NCI-H1417 treated with DMSO at 0.1 percent for 48 hours (cell line): ENCODE measurements at places on chromosomes 3 and 15.

- DNase-seq = no peak
These were observed 3.2 kb downstream of the GBE1 start for GRCh38 chr3:81758275-81758674.

- DNase-seq = no peak
These were observed 78.3 kb upstream of the TPM1 start for GRCh38 chr15:62964251-62964650.

DNA sequence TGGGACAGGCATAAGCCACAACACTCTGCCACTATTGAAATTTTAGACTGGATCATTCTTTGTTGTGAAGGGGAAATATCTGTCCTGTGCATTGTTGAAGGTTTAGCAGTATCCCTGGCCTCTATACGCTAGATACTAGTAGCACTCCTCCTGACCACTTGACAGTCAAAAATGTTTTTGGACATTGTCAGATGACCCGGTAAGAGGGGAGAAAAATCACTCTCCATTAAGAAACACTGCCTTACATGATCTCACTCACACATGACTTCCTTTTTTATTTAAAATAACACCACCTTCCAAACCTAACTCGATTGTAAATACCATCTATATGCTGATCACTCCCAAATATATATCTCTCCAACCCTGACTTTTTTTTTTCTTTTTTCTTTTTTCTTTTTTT, 15.3 kb upstream of the HLTF start:
- DNase-seq = no peak

GRCh38 chr3:20637729-20638128, 451.7 kb upstream of the SGO1 start:
- DNase-seq = no peak

DNA sequence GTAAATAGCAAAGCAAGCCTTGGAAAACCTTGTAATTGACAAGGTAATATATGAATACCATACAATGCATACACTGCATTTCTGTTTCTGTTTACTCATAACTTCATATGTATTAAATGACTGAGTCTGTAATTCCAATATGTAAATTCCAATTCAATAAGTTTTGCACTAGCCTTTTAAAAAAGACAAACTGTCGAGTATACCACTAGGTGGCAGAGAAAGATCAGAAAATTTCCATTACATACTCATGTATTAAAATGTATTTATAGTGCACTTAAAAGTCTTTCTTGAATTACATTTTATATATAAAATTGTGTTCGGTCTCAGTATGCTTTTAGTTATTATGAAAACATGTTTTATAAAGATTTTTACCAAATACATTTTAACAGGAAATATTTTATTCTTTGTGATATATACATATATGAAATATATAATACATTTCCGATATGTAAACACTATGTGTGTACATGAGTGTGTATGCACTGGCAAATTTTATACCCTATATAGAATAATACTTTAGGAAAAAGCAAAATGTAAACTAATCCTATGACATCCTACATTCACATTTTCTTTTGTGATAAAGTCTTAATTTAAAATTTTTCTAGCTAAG, 216.8 kb downstream of the VGLL3 start:
- no peak for DNase-seq

GRCh38 chr15:51181905-51182304, 87.2 kb upstream of the TNFAIP8L3 start:
- DNase-seq = no peak

DNA sequence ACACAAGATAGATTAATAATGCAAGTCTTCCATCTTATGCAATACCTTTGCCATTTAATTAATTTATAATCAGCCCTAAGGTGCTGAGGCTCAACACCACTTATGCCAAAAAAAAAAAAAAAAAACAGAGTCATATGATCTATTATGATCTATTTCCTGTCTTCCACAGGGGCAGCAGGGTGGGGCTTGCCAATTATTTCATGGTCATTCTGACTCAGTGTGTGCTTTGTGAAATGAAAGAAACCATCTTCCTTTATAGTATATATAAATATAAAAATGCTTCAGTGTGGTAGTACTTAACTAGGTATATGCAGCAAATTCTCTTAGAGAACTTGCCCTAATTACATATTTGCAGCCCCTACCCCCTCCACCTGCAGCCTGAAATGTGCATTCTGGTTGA, 7.2 kb upstream of the RARB start:
- DNase-seq = no peak

- no peak for DNase-seq
These were observed 590.0 kb upstream of the ADAMTS9 start for GRCh38 chr3:65277798-65278197.

DNA sequence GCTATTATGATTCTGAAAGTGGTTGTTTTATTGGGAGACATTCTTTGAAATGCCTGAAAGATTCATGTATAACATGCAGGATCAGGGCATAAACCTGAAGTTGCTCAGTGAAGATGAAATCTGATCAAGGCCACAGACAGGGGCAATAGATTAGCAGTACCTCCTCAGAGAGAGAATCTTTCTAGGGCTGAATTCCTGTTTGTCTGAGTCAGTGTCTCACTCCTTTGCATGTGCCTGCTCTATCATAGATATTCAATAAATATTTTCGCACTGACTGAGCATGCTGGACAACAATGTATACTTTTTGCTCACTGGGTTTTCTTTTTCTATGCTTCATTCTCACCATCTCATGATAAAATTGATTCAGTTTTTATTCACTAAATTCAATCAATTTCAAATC, 49.8 kb upstream of the PFN2 start:
- DNase-seq = no peak

DNA sequence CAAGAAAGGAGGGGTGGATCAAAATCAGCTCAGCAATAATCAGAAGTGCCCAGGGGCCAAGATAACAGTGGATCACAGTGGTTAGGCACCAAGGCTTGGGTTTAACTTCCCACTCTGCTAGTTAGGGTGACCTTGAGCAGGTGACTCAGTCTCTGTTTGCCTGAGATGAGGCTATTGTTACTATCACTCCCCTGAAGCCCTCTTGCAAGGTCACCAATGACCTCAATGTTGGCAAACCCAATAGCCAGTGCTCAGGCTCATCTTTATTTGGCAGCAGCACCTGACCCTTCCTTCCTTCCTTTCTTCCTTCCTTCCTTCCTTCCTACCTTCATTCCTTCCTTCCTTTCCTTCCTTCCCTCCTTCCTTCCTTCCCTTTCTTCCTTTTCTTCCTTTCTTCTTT, 102.4 kb upstream of the HACD2 start:
- DNase-seq = no peak

DNA sequence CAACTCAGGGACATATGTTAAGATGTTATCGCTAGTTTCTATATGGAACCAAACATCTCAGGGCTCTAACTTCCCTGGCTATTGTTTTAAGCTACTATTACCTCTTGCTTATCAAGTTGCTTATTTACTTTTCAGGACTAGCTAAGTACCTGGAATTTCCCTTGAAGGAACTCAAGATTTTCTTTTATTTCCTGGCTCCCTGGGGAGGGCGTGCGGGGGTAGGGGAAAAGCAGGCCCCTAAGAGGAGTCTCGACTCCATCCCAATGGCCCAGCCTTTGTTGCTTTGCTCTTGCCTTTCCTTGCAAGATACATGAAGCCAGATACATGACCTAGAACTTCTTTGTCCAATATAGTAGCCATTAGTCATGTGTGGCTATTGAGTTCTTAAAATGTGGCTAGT, 76.9 kb upstream of the STXBP5L start:
- no peak for DNase-seq

DNA sequence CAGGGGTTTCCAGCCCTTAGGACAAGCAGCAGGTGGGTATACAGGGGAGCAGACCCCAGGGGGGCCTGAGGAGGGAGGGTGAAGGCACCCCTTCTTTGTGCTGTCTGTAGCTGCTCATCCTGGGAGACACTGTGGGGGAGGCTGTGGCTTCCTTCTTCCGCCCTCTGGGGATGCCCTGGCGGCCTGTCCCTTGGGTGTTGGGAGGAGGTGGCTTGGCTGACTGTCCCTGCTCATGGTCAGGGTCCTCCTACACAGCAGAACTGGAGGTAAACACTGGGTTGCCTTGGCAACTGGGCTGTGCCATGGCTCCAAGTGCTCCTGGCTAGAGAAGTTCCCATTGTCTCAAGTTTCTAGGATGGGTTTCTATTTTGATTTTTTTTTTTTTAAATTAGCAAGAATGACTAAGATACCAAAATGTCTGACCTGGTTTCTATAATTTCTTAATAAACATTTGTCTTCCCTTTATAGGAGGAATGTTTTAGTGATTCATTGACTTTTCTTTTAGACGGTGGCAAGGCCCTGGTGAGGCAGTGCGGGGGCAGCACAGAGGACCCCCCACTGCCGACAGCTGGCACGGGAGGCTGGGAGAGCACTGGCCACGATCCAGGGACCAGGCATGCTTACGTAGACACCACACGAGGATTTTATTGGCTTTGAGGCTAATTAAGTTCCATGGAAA, 12.4 kb downstream of the KLF13 start:
- DNase-seq = no peak

DNA sequence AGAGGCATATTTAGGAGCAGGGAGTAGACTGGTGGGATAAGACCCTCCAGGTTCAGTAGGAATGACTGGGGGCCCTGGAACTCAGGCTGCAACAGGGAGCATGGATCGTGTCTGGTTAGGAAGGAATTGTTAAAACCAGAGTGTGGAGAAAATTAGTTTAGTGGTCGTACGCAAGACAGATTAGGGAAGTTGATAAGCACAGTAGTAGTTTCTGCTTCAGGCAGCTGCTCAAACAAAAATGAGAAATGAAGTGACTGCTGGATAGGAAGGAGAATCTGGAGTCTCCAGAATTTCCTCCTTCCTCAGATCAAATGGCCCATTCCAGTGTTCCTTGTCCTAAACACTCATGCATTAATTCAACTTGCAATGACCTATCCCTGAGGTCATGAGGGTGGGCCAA, 11.2 kb downstream of the MYD88 start:
- DNase-seq = no peak

DNA sequence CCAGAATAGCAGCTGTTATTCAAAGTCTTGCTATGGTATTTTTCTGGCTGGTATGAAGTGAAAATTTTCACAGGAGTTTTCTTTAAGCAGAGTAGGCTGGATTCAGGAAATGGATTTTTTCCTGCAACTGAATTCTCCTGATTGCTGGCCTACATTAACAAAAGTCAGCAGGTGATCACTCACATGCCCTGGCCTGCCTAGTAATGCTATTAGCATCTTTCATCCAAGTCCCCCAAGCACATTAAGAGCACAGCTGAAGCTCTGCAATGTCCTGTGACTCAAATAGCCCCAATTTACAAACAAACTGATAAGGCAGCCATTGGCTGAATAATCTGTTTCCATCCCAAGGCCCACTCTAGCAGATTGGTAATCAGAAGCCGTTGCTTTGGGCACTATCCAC, 688.3 kb upstream of the LMCD1 start:
- no peak for DNase-seq

DNA sequence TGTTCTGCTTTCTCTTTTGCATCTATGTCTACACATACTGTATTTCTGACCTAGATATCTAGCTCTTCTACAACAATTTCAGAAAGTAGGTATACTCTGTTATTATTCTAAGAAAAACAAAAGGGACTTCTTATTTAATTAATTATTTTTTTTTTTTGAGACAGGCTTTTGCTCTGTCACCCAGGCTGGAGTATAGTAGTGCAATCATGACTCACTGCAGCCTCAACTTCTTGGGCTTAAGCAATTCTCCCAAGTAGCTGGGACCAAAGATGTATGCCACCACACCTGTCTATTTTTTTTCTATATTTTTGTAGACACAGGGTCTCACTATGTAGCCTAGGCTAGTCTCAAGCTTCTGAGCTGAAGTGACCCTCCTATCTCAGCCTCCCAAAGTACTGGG, 130.6 kb downstream of the MBNL1 start:
- DNase-seq = no peak

- no peak for DNase-seq
These were observed 193.5 kb downstream of the FOXP1 start for GRCh38 chr3:71389911-71390573.

GRCh38 chr3:126873416-126873815, 109.5 kb upstream of the PLXNA1 start:
- DNase-seq = no peak

GRCh38 chr15:98870788-98871187, 136.8 kb downstream of the PGPEP1L start:
- no peak for DNase-seq

DNA sequence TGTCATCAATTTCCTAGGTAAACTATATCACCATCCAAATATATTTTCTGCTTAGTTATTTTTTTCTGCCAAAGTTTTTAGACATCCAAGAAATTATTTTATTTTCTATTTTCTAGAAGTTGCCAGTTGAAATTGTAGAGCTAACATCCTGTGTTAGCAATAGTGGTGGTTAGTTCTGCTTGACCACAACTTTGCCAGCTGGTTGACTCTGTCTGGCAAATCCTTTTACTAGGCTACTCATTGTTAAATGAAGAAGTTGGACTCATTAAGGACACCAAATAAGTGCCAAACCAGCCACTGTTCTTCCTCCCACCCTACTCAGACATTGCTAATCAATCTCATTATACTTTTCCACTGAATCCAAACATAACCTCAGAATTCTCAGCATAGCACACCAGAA, 15.4 kb upstream of the CRBN start:
- no peak for DNase-seq

GRCh38 chr3:119582178-119582577, 2.9 kb downstream of the ADPRH start:
- no peak for DNase-seq

- no peak for DNase-seq
These were observed 24.3 kb downstream of the PGPEP1L start for GRCh38 chr15:98983334-98983733.
